ENCODE measurements at places on chromosomes 6 and 20.

GRCh38 chr6:43207286-43207685, 22.0 kb downstream of the DNPH1 start:
- DNase-seq = no peak

GRCh38 chr6:45590696-45591184, 213.0 kb upstream of the SUPT3H start:
- DNase-seq = no peak

GRCh38 chr6:31126396-31127175, 6.3 kb upstream of the CDSN start:
- no peak for DNase-seq

- DNase-seq = no peak
Measured at GRCh38 chr6:81376745-81377144, 375.7 kb downstream of the TENT5A start.

DNA sequence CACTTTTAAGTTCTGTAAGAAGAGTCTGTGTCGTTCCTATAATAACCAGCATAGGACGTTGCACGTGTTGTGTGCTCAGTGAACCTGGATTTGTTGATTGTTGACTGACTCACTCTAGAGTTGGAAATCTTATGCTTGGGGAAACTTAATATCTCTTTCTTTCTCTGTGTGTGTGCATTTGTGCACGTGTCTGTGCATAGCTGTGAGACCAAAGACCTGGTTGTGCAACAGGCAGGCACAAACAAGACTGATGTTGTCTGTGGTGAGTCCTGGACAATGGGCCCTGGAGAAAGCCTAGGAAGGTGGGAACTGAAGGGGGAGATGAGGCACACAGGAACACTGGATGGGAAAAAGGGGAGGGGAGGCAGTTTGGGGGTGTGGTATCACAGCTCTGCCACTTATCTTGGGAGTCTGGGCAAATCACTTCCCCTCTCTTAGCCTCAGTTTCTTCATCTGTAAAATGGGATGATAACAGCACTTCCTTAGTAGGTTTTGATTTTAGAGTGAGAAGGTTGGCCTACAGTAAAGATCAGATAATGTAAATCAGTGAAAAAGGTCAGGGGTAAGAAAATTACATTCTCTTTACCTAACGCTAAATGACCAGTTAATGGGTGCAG, 8.4 kb downstream of the CD40 start:
- DNase-seq = no peak

DNA sequence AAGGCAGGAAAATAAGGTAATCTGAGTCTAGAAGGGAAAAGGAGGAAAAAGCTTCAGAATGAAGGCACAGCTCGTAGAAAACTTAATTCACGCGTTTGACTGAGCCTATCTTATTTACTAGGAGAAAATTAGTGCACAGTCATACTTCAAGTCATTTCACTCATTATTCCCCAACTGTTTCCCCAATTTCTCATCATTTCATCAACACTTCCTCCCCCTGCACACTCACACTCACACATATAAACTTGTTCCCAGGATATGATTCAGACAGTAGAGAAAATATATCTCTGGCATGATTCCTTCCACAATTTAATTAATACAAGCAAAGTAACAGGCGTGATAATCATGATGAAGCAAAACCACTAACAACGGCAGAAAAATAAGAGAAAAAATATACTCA, 94.5 kb upstream of the F13A1 start:
- DNase-seq = no peak

GRCh38 chr6:157392927-157393668, 12.1 kb downstream of the ZDHHC14 start:
- DNase-seq = no peak

- no peak for DNase-seq
Measured at GRCh38 chr6:138981416-138981815, 6.6 kb downstream of the REPS1 start.

DNA sequence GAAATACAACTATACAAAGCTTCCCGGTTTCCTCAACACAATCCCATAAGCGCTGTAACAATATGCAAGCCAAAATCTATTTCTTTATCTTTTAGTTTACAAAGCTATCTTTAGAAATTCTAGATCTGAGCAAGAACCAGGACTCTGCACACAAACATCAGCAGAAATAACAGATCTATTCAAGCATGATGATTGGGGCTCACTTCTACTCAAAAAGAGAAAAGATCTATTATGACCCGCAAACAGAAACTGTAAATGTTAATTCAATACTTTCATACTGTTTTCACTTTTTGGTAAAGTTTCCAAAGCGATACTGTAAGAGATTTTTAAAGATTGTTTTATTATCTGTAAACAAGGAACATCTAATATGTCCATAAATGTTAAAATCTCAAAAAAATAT, 86.6 kb downstream of the SESN1 start:
- DNase-seq = no peak

DNA sequence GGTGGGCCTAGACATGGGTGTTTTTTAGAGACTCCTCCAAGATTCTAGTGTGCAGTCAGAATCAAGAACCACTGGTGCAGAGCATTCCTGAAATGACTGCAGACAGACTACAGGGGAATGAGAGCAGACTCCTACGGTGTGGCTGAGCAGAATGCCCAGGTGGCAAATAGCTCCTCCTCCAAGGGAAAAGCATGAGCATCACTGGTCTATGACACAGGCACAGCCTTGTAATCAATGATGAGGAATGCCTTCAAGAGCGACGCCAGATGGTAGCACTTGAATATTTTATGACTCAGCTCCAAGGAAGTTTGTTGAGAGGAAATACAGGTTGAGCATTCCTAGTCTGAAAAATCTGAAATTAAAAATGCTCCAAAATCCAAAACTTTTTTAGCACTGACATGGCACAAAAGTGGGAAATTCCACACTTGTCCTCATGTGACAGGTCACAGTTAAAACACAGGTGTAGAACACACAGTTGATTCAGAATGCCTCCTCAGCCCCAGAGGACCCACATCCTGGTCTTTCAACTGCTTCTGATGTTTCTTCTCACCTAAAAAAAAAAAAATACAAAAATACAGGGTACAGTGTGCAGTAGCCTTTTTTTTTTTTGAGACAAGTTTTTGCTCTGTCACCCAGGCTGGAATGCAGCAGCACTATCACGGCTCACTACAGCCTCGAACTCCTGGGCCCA, 10.6 kb upstream of the FAM8A1 start:
- DNase-seq = no peak

- DNase-seq = no peak
Measured at GRCh38 chr6:112407101-112407590, 60.0 kb downstream of the RFPL4B start.

- no peak for DNase-seq
Measured at GRCh38 chr20:34549291-34549928, 9.1 kb upstream of the MAP1LC3A start.

DNA sequence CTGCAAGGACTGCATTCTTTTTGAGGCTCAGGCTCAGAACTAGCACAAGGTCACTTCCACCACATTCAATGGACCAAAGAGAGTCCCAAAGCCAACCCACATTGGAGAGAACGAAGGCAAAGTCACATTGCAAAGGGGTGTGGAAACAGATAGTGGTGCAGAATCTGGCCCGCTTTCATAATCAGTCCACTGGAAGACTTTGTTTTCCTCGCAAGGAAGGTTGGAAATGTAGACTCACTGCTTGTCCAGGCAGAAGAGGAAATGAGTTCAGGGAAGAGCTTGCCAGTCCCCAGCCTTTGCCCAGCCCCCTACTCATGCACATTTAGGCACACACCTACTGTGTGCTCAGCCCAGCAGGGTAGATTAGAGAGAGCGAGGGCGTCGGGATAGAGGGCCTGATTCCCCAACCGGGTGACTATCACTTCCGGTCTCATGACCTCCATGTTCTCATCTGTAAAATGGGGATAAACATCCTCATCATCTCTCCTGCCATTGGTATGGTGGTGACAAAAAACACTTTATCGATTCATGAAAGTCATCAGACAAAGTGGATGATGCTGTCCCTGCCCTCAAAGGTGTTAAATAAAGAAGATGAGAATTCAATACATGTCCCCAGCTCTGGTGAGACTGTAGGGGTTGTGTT, 24.3 kb upstream of the CCN5 start:
- DNase-seq = no peak

GRCh38 chr6:132114201-132114825, 163.1 kb upstream of the CCN2 start:
- no peak for DNase-seq

DNA sequence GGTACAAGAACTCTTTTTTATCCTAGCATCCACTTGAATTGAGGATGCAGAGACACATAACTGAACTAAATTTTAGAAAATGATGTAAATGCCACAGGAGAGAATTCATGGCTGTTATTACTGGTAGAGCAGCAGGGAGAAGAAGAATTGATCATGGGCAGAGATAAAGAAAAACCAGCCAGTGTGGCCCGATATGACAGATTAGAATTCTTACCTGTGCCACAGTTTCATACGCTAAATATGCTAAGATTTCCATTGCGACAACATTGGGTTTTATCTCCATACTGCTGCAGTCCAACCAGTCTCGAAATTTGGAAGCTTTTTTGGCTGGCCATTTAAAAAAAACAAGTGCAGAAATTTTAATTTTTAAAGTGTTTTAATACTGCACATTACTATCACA, 373.8 kb upstream of the RUNX2 start:
- no peak for DNase-seq

- no peak for DNase-seq
Measured at GRCh38 chr6:47265971-47266370, 43.7 kb downstream of the TNFRSF21 start.

DNA sequence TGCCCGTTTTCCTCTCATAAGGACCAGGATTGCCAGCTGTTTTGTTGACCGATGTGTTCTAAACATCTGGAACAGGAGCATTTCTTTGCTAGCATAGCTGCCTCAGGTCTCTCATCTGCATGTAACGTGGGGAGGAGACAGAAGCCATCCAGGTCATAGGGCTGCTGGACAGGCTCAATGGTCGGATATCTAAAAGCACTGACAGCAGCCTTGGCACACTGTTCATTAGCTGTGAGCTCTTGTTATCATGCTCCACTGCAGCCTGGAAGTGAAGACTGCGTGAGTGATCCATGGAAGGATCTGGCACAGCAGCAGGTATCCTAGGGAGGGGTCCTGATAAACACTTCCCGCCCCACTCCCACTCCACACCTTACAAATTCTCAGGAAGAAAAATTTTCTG, 175.3 kb downstream of the LRFN2 start:
- no peak for DNase-seq
